RKO (cell line): ENCODE measurements at places on chromosomes 2 and 18.

GRCh38 chr2:98004047-98004446 is 8.3 kb upstream of the TMEM131 start:
- DNase-seq, result no peak

GRCh38 chr2:193679847-193680246 is 1485.1 kb upstream of the TMEFF2 start:
- DNase-seq, result no peak

DNA sequence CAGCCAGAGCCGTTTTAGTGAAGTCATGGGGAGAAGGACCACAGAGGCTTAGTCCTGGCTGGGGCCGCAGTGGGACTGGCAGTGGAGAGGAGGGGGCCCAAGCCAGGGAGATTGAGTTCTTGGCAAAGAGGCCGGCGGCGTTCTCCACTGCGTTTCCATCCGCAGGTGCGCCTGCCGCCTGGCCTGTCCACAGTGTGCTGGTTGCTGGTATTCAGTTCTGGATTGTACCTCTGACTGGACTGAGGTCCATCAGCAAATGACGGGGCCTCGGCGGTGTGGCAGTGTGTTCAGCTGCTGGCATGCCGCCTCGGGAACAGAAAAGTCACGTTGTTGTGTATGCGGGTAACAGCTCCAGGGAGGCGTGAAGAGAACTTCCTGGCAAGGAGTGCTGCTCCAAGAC is 36.8 kb downstream of the LRRFIP1 start:
- no peak for DNase-seq

- DNase-seq, result peak; percentile 82
These were observed 181.7 kb downstream of the ANAPC1 start for GRCh38 chr2:111702119-111702803.
